ENCODE measurements at places on chromosomes 2 and 18.

- no peak for DNase-seq
Observed at GRCh38 chr2:165911981-165912380, 41.6 kb downstream of the TTC21B start.

DNA sequence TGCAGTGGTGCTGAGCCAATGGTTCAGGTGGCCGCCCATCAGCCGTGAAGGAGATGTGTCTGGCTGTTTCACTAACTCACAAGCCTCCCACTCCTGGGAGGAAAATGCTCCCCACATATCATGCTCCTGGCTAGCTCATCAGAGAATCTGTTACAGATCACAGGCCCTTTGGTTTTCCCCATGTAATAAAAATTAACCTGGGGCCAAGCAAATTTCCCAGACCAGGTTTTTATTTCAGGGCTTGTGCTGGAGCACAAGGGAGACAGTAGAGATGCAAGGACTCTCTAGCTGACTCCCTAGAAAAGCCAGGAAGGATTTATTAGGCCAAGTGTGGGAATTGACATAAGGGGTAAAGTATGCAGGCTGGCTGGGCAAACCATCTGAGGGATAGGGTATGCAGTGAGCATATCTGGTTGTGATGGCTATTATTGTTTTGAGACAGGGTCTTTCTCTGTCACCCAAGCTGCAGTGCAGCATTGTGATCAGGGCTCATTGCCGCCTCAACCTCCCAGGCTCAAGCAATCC lies 40.6 kb upstream of the CCBE1 start:
- no peak for DNase-seq

GRCh38 chr2:55961318-55961911 lies 37.8 kb upstream of the EFEMP1 start:
- peak; percentile 43 for DNase-seq

- no peak for DNase-seq
Observed at GRCh38 chr2:233410196-233410760, 56.0 kb downstream of the DGKD start.

DNA sequence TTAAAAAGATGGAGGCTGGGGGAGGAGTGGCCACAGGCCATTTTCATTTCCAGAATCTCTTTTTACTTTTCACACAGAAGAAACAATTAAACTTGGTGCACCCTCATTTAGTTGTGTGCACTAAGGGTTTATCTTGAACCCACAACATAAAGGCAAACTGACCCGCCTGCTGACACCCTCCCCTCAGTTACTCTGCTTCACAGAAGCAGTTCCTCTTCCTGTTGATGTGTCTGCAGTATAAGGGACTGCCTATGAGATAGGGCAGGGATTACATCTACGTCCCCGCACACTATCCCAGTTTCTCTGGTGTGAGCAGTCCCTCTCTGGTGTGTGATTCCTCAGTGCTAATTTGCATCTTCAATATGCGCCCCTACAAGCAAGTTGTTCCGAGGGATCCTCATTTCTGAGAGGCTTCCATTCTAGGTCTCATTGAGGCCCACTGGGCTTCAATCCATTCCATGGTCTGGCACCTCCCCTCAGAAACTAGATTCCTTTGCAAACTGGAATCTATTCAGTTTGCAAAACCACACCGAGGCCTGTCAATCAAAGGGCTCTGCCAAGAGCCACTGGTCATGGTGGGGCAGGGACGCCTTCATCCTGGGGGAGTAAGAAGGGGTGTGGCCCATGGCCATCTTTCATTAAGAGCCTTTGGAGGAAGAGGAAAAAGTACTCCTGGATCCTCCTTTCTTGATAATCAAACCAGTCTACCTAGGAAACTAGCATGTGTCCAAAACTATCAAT lies 12.3 kb downstream of the CREG2 start:
- DNase-seq: no peak

- no peak for DNase-seq
Observed at GRCh38 chr2:50556934-50557575, 474.9 kb downstream of the NRXN1 start.

DNA sequence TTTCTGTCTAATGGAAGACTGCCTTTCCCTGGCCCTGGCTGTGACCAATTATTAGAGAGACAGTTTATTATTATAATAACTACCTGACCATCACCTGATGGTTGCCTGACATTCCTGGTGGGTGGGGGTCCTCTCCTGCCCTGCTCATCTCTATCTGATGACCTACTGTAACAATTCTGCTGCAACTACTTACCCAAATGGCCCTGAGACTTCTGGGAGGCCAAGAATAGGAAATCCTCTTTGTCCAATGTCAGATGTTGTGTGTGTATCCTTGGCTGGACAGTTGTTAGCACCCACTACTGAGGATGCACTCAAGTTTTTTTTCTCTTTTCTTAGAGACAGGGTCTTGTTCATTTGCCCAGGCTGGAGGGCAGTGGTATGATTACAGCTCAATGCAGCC lies 110.3 kb downstream of the DDX1 start:
- DNase-seq: no peak

- no peak for DNase-seq
Observed at GRCh38 chr2:195425328-195425727, 231.7 kb upstream of the SLC39A10 start.
